HCT116 (cell line): ENCODE measurements at places on chromosomes 1 and 21. TPM values are rescaled to one million over a fixed set of nuclear protein-coding genes. Genes with fewer than 3 reads are reported as not detected.

- no peaks in the 10 kb centered on the region for H3K36me3 ChIP-seq
- H3K27ac ChIP-seq, result no peak overlapping the region
- no peak overlapping the region for H3K4me3 ChIP-seq
- no peaks in the 10 kb centered on the region for H3K27me3 ChIP-seq
- no peak for DNase-seq
Measured at GRCh38 chr1:41368366-41368765, 7.1 kb downstream of the FOXO6 start.

DNA sequence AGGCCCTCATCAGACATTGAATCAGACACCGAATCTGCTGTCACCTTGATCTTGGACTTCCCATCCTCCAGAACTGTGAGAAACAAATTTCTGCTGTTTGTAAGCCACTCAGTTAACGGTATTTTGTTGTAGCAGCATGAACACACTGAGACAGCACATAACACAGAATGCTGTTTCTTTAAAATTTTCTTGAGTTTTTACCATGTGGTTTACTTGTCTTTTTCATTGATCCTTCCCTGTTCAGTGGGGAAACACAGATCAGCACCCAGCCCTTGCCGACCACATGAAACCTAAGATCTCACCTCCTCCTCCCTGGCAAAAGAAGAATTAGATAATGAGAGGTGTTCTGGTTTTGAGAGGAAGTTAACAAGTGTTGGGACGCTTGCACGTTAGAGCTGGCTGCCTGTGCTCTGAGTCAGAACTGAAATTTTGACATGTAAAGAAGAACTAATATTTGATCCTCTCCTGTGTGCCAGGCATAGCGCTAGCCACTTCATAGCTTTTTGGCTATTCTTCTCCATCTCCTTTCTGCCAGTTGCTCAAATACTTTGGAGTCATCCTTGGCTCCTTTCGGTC lies 179.6 kb downstream of the DHRS3 start:
- H3K4me3 ChIP-seq, result no peak overlapping the region
- H3K27ac ChIP-seq, result no peak overlapping the region
- no peaks in the 10 kb centered on the region for H3K27me3 ChIP-seq
- no peaks in the 10 kb centered on the region; the same call in 1 of the 2 replicates for H3K36me3 ChIP-seq

The UTS2 gene
- 3.0 TPM for total RNA-seq

The CYP4Z1 gene
- not detected for total RNA-seq

DNA sequence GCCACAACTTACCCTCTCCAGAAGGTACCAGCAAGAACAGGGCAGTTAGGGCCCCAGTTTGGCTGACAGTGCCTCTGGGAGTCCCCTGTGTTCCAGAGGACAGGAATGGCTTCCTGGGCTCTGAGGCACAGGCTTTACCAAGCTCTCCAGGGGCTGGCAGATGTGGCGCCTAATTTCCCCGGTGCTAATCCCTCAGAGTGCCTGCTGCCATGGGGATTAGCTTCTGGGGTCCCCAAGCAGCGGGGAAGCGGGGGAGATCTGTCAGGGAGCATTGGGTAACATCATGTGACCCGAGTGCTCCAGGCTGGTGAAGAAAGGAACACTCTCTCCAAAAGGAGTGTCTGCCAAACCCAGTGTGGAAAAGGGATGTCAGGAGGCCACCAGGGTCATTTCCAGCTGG lies at the start of gene LACTBL1:
Gene LACTBL1 (minus strand): TSS at position 107 of the 400 bp plus-strand sequence. CDS start 550 bp downstream, outside the sequence.
- DNase-seq, result no peak
- no peak within 1 kb of the TSS for H3K27ac ChIP-seq
- H3K36me3 ChIP-seq, result no peaks in the 10 kb centered on the region
- no peak within 1 kb of the TSS for H3K4me3 ChIP-seq
- 0 out of 2 replicates have a peak, but pooled peaks cover 4% of the 10 kb centered on the region for H3K4me1 ChIP-seq

- H3K4me1 ChIP-seq, result 0 out of 2 replicates have a peak, but pooled peaks cover 3% of the 10 kb centered on the region
- no peaks in the 10 kb centered on the region for H3K36me3 ChIP-seq
- no peak overlapping the region for H3K27ac ChIP-seq
Measured at GRCh38 chr1:46467183-46467504, 22.5 kb upstream of the DMBX1 start.

DNA sequence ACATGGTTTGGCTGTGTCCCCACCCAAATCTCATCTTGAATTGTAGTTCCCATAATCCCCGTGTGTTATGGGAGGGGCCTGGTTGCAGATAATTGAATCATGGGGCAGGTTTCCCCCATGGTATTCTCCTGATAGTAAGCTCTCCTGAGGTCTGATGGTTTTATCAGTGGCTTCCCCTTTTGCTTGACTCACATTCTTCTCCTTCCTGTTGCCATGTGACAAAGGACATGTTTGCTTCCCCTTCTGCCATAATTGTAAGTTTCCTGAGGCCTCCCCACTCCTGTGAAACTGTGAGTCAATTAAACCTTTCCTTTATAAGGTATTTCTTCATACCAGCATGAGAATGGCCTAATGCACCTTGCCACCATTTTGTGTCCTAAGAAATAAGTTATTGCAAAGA lies 415.0 kb downstream of the COL11A1 start:
- DNase-seq, result no peak
- H3K27me3 ChIP-seq, result no peaks in the 10 kb centered on the region
- no peak overlapping the region for H3K27ac ChIP-seq
- H3K4me3 ChIP-seq, result no peak overlapping the region

The CFAP298 gene
- 58.2 TPM for total RNA-seq

The NECTIN4 gene
- total RNA-seq, result 3.3 TPM

DNA sequence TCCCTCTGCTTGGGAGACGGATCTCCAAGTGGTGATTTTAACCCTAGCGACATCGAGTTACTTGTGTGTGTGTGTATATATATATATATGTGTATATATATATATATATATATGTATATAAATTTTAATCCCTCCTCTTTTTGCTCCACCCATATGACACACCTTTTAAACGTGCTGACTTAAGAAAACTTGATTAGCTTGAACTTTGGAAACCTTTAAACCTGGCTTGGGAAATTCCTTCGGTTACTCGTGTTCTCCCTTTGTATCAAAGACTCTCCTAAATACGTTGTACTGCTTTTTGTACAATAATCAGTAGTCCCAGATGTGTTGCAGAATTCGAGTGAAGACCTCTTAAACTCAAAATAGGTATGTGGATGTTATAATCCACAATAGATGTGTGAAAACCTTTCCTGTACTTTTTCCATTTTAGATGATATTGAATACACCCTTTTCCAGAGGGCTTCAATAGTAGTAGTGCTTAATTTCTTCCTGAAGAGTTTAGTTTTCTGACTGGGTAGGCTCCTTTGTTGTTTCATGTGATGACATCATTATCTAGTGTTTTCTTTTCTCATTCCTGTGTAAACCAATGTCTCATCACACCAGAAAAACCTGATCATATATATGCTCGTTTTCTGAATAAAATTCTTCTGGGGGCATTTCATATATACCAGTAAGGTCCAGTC lies 1.4 kb downstream of the RNF11 start:
- H3K36me3 ChIP-seq, result no peaks in the 10 kb centered on the region
- no peak overlapping the region for H3K27ac ChIP-seq
- H3K4me1 ChIP-seq, result peaks cover 15% of the 10 kb centered on the region
- peak overlapping the region; percentile 97 for H3K4me3 ChIP-seq

DNA sequence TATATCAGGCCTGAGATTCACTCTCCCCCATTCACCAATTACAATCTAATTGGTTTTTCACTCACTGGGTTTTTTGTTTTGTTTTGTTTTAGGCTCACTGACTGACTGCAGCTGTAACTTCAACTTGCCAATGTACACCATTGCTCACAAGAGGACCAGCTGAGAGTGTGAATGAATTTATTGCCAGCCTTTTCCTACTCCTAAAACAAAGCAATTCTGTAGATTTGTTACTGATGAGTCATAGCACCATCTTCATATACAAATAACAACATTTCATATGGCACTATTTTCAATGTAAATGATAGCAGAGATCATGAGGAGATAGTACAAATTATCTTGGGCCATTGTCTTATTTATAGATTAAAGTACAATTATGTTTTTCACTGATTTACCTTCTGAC lies 76.0 kb upstream of the DPYD start:
- no peak overlapping the region for H3K4me3 ChIP-seq
- DNase-seq, result no peak
- H3K27me3 ChIP-seq, result no peaks in the 10 kb centered on the region
- no peaks in the 10 kb centered on the region for H3K36me3 ChIP-seq
- H3K4me1 ChIP-seq, result no peaks in the 10 kb centered on the region
- H3K27ac ChIP-seq, result no peak overlapping the region

DNA sequence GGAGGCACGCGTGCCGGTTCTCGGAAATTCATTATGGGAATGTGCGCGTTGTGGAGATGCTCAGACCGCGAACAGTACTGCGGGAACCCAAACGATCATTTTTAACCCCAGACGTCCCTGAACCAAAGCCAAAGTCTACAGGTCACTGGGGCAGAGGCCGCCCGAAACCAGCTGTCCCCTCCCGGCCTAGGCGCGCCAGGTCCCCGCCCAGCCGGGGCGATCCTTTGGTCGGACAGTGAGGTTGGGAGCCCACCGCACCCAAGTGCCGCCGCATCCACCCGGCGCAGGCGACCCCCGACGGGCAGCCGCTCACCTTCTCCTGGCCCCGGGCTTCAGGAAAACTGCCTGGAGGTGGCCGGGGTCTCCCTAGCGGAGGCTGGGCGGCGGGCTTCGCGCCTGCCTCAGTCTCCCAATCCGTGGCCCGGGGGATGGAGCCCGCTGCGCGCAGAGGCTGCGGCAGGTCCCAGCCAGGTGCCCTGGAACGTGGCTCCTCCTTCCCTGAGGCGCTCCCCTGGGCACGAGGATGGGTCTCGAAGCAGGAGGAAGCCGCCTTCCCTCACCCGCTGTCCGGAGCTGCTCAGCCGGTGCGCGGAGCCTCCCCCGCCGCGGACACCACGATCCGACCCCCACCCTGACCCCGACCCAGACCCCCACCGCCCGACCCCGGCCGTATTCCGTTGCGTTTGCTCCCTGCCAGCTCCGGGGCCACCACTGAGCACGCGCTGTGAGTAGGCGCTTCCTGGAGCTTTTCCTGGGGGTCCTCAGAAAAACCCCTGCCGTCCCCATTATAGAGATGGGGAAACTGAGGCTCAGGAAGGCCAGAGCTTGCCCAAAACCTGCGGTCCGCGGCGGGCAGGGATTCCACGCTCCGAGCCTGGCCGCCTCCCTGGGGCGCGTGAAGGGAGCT lies 8.1 kb upstream of the SLX9 start:
- no peak for DNase-seq
- peaks cover 20% of the 10 kb centered on the region for H3K4me1 ChIP-seq
- H3K36me3 ChIP-seq, result no peaks in the 10 kb centered on the region
- peaks cover 46% of the 10 kb centered on the region for H3K27me3 ChIP-seq
- H3K4me3 ChIP-seq, result no peak overlapping the region
- H3K27ac ChIP-seq, result no peak overlapping the region

The WDR64 gene
- total RNA-seq, result not detected

DNA sequence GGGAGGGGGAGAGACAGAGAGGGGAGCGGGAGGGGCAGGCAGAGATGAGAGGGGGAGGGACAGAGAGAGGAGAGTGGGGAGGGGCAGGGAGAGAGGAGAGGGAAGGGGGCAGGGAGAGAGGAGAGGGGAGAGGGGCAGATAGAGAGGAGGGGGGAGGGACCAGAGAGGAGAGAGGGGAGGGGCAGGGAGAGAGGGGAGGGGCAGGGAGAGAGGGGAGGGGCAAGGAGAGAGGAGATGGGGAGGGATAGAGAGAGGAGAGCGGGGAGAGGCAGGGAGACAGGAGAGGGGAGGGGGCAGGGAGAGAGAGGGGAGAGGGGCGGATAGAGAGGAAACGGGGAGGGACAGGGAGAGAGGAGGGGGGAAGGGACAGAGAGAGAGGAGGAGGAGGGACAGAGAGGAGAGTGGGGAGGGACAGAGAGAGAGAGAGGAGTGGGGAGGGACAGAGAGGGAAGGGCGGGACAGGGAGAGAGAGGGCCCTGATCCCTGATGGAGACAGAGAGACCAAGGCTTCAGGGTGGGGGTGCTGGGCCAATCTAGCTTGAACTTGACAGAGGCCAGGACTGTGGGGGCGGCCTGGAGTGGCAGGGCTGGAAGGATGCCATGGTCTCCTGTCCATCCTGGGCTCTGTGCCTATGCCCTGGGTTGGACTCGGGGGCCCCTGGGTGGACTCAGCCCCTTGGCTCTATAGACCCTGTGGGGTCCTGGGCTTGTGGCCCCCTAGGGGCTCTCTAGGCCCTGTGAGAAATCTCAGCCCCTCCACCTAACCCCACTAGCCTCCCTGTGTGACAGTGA lies 43.6 kb downstream of the DMRTB1 start:
- H3K27ac ChIP-seq, result no peak overlapping the region; the same call in 1 of the 2 replicates

The LCE4A gene
- not detected for total RNA-seq

The TRAPPC10 gene
- 31.5 TPM for total RNA-seq

The PIK3CD gene
- total RNA-seq, result 9.2 TPM

DNA sequence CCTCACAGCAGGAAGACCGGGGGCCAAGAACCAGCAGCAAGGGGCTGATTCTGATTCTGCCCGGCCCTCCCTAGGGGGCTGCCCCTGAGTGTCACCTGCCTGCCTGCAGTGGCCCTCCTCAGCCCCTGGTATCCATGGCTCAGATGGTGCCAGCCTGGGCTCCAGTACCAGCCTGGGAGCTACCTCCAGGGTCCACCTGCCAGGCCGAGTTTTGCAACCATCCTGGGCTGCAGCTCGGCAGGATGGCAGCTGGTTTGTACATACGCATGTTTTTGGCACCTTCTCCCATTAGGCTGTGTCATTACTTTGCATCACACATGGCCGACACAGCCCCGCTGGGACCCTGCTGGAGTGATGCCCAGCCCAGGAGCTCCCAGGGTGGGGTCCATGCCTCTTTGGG lies 93.3 kb upstream of the WNT4 start:
- H3K4me1 ChIP-seq, result no peaks in the 10 kb centered on the region
- no peak overlapping the region for H3K4me3 ChIP-seq
- DNase-seq, result no peak
- H3K27me3 ChIP-seq, result 0 out of 2 replicates have a peak, but pooled peaks cover 2% of the 10 kb centered on the region
- no peaks in the 10 kb centered on the region for H3K36me3 ChIP-seq

DNA sequence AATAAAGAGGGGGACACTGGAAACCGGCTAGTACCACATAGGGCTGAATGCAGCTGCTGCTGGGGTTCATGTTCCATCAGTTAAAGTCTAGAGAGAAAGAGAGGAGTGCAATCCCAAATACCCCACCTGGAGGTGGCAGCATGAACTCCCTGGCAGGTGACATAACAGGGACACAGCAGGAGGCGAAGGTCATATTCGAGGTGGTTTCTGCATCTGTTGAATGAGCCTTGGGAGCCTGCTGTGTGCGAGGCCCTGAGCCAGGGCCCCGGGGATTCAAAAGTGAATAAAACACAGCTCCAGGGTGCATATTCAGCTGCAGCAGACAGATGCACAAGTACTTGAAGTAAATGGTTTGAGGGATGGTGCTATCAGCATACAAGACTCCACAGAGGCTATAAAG lies 456.8 kb downstream of the SETD4 start:
- no peak overlapping the region for H3K27ac ChIP-seq
- H3K27me3 ChIP-seq, result no peaks in the 10 kb centered on the region
- H3K4me1 ChIP-seq, result peaks cover 2% of the 10 kb centered on the region; the same call in 1 of the 2 replicates
- H3K36me3 ChIP-seq, result no peaks in the 10 kb centered on the region
- no peak for DNase-seq

GRCh38 chr21:33663241-33663640 lies 20.9 kb downstream of the ITSN1 start:
- no peak overlapping the region for H3K4me3 ChIP-seq
- H3K27ac ChIP-seq, result no peak overlapping the region
- no peaks in the 10 kb centered on the region for H3K36me3 ChIP-seq
- H3K27me3 ChIP-seq, result no peaks in the 10 kb centered on the region
- peaks cover 5% of the 10 kb centered on the region for H3K4me1 ChIP-seq
- no peak for DNase-seq

- H3K27ac ChIP-seq, result no peak overlapping the region
- peaks cover 21% of the 10 kb centered on the region for H3K27me3 ChIP-seq
- H3K4me3 ChIP-seq, result no peak overlapping the region
- no peak for DNase-seq
- H3K36me3 ChIP-seq, result no peaks in the 10 kb centered on the region
Measured at GRCh38 chr1:25642574-25643108, 26.1 kb downstream of the MAN1C1 start.
